ENCODE measurements at places on chromosomes 1 and 21.

DNA sequence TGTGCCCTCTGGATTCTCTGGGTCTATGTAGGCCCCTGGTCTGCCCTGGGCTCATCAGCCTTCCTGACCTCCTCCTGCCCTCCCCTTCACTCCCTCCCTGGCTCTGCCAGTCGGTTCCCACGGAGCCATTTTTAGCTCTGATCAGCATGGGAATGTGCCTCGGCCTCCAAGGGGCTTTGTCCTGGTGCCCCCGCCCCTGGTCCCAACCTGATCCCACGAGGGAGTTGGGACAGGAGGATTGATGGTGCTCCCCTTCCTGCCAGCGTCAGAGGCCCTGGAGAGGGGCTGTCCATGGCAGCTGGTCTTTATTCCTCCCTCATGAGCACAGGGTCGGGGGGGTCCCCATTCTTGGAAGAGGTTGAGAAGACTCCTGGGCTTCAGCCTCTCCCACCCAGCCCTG, 24.9 kb downstream of the ETNK2 start:
- DNase-seq = no peak

DNA sequence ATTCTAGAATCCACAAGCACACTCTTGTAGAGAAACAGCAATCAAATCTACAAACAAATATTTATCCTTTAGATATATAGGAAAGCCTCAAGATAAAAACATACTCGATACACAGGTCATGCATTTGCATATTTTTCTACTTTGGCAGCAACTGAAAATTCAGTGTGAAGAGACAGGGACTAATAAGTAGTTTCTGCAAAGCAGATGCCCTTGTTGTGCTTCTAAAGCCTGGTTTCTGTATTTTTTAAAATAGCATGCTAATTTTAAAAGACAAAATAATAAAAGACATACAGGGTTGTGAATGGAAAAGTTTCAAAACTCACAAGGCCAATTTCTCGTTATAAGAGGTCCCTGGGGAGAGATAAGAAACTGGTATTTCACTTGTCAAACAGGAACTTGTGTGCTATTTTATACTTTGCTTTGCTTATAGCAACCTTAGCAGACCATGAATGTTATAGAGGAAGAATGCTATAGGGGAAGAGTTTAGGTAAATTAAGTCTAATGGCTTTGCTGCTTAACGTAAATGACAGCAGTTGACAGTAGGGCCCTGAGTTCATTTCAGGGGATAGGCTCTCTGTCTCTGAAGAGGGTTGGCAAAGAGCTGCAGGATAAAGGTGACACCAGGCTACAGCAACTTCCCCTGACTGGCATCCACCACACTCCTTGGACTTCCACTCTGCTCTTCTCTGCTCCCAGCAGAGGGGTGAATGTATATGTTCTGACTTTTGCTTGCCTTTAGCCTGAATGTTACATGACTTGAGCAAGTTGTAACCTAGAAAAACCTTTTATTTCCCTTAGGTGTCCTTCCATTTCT, 9.4 kb upstream of the RGS13 start:
- DNase-seq = no peak

- DNase-seq = no peak
Measured at GRCh38 chr21:26972192-26972591, 5.3 kb upstream of the ADAMTS5 start.

GRCh38 chr1:14881775-14882672, 271.5 kb upstream of the TMEM51 start:
- no peak for DNase-seq

GRCh38 chr1:154353460-154353904, 28.2 kb downstream of the ATP8B2 start:
- no peak for DNase-seq

GRCh38 chr1:226983247-226983991, 43.3 kb downstream of the COQ8A start:
- DNase-seq = no peak
